Upper lobe of left lung (tissue), 6 donors: ENCODE measurements at places on chromosomes 16 and 17. TPM values are rescaled to one million over a fixed set of nuclear protein-coding genes. Genes with fewer than 3 reads are reported as not detected.

GRCh38 chr17:57604771-57605674, 140.1 kb downstream of the CCDC182 start:
- DNase-seq, result no peak

CCL8 gene
- total RNA-seq, result not detected

PRSS21 gene
- total RNA-seq, result 16.2 TPM

TPSB2 gene
- 59.6 TPM for total RNA-seq

GRCh38 chr17:83050651-83051395, 28.6 kb upstream of the METRNL start:
- peak; percentile 20 for DNase-seq

DNA sequence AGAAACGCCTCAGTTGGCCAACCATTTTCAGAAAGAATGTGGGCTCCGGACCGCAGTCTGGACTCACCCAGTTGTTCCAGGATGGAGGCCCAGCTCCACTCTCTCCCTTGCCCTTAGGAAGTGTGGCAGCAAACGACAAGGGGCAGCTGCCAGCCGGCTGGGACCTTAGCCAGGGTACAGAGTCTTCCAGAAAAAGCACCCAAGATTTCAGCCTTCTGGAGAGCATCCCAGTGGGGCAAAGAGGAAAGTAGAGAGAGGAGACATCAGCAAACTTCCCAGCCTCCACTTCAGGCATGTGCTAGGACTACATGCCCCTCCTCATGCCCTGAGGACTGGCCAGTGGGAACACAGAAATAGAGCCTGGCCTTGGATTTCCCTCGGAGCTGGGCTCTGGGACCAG, 56.8 kb upstream of the SCNN1B start:
- DNase-seq, result no peak

TM4SF5 gene
- total RNA-seq, result not detected
